ENCODE measurements at places on chromosomes 16 and 17. TPM values are rescaled to one million over a fixed set of nuclear protein-coding genes. Genes with fewer than 3 reads are reported as not detected.

Gene CEP112
- total RNA-seq = 3.3 TPM

- no peak for DNase-seq
These were observed 8.7 kb downstream of the THRA start for GRCh38 chr17:40071313-40072039.

- DNase-seq = no peak
These were observed 5.4 kb upstream of the KPNB1 start for GRCh38 chr17:47644324-47644723.

Gene FBXW10B
- total RNA-seq = 1.0 TPM

Gene ABCC12
- total RNA-seq = not detected

GRCh38 chr17:83032781-83033180, 46.6 kb upstream of the METRNL start:
- no peak for DNase-seq

Gene EXOC3L1
- not detected for total RNA-seq

DNA sequence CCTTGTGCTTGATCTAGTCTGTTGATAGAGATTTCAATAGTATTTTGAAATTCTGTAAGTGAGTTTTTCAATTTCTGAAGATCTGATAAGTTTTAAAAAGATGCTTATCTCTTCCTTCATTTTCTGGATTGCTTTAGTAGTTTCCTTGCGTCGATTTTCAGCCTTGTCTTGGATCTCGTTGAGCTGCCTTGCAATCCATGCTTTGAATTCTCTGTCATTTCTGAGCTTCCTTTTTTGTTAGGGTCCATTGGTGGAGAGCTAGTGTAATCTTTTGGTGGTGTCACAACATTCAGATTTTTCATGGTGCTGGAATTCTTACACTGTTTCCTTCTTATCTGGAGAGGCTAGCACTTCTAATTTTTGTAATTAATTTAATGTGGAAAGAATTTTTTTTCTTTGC, 61.1 kb downstream of the SLFN11 start:
- DNase-seq = no peak

Gene JPH3
- 0.12 TPM for total RNA-seq

GRCh38 chr16:75754141-75754540, 27.9 kb upstream of the CPHXL start:
- DNase-seq = no peak

Gene MAPT
- total RNA-seq = 1.8 TPM

GRCh38 chr16:82954224-82954929, 327.6 kb downstream of the CDH13 start:
- no peak for DNase-seq

Gene TEKT1
- not detected for total RNA-seq

Gene ZBTB4
- total RNA-seq = 16.7 TPM

DNA sequence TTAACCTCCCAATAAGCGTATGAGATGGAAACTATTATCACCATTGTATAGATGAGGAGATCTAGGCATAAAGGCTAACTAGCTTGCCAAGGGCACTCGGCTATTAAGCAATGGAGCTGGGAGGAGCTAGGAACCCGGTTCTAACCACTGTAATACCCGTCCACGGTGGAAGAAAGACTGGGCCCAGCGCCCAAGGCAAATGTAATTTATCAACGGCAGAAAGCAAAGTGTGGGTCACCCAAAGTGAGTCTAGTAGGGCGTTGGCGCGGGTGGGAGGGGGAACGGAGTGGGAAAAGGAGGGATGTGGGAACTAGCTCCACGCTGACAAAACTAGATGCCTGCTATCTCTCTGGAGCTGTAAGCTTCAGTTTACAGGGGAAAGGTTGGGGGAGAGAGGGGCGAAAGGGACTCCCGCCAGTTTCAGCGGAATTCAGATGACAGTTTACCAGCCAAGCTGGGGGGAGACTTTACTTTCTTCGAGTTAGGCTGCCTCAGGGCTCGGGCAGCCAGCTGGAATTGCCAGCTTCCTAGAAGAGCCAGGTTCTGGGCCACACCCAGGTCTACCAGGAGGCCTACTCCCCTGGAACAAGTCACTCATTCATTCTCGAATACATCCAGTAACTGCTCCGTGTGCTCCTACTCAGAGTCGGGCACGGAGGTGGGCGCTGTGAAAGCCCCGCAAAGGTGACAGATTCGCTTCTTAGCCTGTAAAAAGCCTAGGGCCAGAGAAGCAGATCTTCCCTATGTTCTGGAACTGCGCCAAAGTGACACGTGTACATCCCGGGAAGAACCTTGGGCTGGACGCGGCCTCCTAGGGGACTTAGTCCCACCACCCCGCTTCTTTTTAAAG, 837 bp downstream of the LRRC59 start:
- peak; percentile 38 for DNase-seq

Gene HYDIN
- not detected for total RNA-seq

Gene TMEM92
- 0.07 TPM for total RNA-seq

DNA sequence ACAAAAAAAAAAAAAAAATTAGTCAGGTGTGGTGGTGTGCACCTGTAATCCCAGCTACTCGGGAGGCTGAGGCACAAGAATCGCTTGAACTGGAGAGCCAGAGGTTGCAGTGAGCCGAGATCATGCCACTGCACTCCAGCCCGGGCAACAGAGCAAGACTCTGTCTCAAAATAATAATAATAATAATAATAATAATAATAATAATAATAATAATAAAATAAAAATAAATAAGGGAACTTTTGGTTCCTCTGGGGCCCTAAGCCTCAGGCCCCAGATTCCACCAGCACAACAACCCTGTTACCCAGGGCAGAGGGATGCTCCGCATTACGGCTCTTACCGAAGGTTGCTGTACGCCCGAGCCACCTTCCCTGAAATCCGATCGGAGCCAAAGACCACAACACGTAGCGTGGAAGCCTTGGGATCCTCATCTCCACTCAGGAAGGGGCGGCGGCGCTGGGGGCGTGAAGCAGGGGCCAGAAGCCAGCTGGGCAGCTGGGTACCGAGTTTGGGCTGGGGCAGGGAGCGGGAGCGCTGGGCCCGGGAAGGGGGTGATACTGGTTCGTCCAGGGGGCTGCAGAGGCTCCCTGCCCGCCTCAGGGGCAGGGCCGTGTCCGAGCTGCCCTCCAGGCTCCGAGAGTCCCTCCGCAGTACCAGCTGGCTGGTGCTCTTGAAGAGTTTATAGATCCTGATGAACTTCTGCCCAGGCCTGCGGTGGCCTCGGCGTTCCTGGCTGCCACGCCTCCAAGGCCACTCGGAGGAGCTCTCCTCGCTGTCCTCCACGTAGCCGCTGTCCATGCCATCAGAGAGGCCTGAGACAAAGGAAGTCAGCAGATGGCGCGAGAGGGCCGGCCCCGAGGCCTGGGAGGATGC, 20.6 kb upstream of the PIK3R6 start:
- no peak for DNase-seq

DNA sequence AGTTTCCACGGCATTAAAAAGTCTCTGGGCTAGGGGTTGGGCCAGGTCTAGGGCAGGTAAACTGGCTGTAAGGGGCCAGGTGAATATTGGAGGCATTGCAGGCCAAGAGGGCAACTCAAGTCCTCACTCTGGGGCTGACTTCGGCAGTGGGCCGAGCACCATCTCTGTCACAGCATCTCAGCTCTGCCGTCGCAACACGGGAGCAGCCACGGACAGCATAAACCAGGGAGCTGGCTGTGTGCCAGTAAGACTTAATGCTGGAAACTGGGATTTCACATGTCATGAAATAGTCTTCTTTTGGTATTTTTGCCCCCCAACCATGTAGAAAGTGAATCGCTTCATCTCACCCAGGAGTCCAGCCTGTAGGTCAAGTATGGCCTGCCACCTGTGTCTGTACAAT, 12.6 kb upstream of the LGALS9 start:
- DNase-seq = no peak

DNA sequence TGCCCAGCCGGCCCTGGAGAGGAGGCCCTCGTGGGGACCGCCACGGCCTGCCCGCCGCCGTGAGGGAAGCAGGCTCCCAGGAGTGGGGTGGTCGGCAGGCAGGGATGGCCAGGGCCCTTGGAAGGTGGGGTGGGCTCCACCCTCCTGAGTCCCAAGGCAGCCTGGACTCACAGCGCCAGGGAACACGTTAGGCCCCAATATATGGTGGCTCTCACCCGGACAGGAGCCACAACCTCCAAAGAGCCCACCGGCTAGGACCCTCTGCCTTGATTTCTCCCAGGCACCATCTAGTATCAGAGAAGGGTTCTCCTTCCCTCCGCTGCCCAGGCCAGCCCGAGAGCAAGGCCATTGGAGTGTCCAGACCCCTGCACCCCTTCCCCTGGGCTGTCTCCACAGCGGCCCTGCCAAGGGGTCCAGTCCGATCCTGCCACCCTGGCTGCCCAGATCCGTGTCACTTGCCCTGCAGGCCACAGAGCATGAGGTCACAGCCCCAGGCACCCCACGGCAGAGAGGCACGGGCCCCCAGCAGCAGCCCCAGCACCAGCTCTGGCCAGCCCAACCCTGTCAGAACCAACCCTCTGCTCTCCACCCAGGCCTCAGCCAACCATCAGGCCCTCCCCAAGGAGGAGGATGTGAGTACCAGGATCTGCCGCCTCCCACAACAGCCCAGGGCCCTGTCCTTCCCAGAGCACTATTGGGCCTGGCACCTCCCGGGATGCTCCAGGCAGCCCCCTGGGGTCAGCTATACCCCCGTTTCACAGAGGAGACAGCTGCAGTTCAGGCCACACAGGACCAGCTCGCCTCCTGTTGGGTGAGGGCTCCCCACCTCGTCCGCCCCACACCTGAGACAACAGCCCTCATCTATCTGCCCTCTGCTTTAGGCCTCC, 1.1 kb upstream of the AXIN1 start:
- DNase-seq = no peak

- DNase-seq = peak; percentile 78
These were observed 48.4 kb upstream of the KDM8 start for GRCh38 chr16:27154705-27155521.

- no peak for DNase-seq
These were observed 46.5 kb downstream of the TEX2 start for GRCh38 chr17:64216338-64217248.

Gene CD300E
- total RNA-seq = not detected

Gene WNT3
- total RNA-seq = 0.12 TPM

GRCh38 chr17:49997773-49998703, 3.0 kb upstream of the DLX3 start:
- DNase-seq = peak; percentile 89

DNA sequence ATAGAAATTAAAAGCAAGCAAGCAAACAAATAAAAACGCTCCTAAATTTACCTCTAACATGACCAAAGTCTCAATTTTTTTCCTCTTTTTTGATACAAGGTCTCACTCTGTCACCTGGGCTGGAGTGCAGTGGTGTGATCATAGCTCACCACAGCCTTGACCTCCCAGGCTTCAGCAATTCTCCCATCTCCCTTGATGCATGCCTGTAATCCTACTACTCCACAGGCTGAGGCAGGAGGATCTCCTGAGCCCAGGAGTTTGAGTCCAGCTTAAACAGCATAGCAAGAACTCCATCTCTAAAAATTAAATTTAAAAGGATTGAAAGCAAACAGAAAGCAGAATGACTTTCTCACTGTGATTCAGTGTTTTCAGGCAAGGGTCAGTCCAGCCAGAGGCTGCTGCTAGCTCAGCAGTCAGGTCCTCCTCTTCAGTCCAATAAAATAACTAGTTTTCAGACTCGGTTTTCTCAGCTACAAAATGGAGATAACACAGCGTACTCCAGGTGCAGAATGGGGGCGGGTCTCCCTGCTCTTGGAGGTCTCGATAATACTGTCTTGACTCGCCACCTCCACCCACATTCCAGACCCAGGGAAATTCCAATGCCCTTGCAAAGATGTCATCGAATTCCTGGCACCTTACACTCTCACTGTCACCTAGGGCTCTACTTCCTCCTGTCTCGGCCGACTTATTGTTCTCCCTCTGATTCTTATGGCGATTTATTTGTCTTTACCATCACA, 20.7 kb upstream of the MRTFB start:
- no peak for DNase-seq

DNA sequence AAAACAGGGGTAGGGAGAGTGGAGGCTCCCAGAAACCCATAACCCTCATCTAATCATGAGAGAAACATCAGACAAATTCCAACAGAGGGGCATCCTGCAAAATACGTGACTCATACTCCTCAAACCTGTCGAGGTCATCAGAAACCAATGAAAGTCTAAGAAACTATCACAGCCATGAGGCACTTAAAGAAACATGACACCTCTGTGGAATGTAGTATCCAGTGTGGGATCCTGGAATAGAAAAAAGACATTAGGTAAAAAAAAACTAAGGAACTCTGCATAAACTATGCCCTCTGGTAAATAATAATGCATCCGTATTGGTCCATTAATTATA, 16.4 kb downstream of the CDH5 start:
- no peak for DNase-seq

Data from activated CD4-positive, alpha-beta memory T cell treated with anti-CD3 and anti-CD28 coated beads for 36 hours (primary cell).